Stimulated activated CD4-positive, alpha-beta T cell treated with anti-CD3 and anti-CD28 coated beads, Interleukin-2, amount 100 ng/mL, for 4 hours (primary cell): ENCODE measurements at places on chromosomes 7 and 10.

DNA sequence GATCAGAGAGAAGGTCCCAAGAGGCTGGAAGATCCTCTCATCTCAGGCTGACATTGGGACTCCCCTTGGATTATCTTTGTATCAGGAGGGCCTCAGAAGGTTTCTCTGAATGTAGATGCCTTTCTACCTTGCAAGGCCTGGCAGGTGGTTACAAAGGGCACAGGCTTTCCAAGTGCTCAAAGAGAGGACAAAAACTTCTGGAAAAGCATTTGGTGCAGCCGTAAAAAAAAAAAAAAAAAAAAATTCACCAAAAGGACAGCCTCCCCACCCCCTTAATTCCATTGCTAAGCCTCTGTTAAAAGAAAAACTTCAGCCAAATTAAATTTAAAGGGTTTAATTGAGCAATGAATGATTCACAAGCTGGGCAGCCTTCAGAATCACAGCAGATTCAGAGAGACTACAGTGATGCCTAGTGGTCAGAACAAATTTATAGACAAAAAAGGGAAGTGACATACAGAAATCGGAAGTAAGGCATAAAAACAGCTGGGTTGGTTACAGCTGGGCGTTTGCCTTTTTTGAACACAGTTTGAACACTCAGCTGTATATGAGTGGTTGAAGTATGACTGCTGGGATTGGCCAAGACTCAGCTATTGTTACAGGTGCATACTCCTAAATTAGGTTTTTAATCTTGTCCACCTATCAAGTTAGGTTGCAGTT, 42.5 kb upstream of the LRGUK start:
- DNase-seq = no peak

DNA sequence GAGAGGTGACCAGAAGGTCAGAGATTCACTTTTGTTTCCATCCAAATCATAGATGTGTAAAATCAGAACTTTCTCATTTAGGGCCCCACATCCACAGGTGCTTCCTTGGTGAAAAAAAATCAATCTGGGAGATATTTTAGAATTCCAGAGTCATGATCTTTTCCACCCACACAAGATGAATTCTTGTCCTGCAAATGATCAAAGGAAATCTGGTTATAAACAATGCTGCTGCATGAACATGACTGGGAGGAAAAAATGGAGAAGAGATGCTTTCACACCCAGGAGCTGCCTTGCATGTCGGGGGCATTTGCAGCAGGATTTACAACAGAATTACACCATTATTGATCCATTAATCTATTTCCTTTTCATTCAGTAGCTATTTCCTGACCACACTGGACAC, 106.5 kb upstream of the TMEM72 start:
- no peak for DNase-seq

DNA sequence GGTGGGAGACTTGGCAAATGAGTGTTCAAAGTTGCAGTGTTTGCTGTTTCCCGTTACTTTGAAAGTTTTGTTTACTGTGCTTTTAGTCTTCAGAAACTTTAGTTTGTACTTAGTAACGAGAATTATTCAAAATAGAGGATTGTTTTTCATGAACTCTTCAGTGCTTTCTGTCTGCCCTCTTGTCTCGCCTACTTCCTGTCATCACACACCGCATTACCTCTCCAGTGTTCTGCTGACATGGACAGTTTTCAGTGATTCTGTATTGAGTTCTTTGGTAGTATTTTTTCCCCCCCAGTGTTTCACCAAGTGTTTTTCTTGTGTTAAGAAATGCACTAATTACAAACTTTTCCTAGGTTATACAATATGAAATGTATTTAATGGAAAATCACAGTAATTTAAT, 207.0 kb downstream of the MLLT10 start:
- DNase-seq = no peak

GRCh38 chr7:1940402-1940786, 270.3 kb downstream of the ELFN1 start:
- peak; percentile 84 for DNase-seq

DNA sequence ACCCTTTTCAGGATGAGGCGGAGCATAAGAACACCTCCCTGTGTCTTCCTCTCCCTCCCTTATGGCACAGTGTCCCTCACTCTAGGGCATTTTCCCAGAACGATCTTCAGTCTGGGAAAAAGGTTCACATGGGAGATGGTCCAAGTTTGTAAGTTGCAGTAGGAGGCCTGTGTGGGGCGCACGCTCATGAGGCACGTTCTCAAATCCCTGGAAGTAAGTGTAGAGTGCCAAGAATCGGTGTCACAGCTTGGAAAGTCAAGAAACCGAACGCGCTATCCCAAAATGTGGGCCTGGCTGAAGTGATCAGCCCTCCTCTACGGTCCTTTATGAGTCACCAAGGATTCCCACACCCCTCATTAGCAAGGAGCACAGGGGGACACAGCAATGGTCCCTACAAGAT, 23.9 kb upstream of the SMARCD3 start:
- DNase-seq = no peak

- no peak for DNase-seq
Observed at GRCh38 chr7:94029976-94030375, 25.8 kb upstream of the BET1 start.

GRCh38 chr7:138898255-138898654, 82.9 kb downstream of the KIAA1549 start:
- DNase-seq = peak; percentile 13

DNA sequence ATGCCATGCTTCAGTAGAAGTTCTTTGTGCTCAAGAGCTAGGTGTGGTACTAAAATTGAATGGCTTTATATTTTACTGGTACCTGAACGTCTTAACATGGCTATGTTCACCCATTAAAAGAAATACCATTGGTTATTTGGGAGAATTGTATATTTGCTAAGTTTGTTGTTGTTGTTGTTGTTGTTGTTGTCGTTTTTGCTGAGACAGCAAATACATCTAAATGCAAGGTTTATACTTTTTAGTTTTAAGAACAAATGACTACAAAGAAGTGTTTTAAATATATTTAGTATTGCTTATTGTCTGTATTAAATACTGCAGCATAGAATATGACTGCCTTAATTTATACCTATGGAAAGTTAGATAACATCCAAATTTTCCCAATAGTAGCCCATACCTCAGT, 66.9 kb downstream of the HECW1 start:
- DNase-seq = no peak

DNA sequence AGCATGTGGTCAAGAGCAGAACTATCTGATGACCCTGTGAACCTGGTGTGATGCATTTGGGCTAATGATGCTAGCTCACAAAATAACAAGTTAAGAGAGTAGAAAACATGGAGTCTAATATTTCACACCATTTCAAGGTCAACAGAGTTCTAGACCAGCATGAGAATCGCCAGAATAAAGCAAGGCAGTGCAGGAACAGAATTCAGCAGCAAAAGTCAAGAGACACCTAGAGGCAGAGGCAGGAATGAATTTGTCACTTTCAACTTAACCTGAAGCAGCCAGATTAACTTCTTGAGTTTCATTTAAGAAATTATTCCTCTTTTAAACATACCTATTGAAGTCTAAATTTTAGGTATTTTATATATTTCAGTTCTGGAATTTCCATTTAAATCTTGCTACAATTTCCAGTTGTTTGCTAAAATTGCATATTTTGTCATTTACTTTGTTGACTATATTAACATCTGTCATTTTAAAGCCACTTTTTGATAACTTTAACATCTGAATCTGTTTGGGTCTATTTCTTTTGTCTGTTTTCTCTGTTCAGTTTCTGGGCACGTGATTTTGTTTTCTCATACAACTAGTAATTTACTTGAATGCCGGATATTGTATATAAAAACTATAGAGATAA, 44.2 kb upstream of the PRSS58 start:
- no peak for DNase-seq

- no peak for DNase-seq
Observed at GRCh38 chr10:21807180-21807579, 196.3 kb downstream of the DNAJC1 start.

GRCh38 chr10:27446091-27446918, 57.8 kb upstream of the RAB18 start:
- no peak for DNase-seq

DNA sequence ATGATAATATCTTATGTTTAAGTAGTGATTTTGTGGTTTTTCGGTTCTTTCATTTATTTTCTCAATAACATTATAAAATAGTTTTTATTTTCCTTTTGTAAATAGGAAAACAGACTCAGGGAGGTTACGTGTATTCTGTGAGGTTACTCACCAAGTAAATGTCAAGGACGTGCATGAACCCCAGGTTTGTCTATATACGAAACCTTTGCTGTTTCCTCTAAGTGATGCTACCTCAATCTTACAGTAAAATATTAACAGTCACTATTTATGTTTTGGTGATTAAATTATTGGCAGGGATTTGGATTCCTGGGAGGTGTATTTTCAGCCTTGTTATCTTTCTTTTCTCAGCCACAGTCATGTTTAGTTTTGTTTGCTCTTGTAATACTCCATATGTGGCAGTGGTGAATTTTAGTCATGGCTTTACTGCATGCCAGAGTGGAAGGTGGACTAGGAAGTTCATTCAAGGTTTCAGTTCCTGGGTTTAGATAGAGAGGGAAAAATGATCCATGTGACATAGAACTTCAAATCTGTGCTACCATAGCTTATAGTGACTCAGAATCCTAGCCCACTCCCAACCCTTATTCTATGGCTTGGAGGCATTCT, 139.9 kb downstream of the ARL4A start:
- DNase-seq = no peak
